Thyroid gland (tissue), 4 donors: ENCODE measurements at places on chromosomes 3 and 15. TPM values are rescaled to one million over a fixed set of nuclear protein-coding genes. Genes with fewer than 3 reads are reported as not detected.
A peak's percentile ranks its signal among the peaks of the same experiment; 100 is the strongest.

GRCh38 chr3:72157748-72158638 lies 373.0 kb upstream of the PROK2 start:
- H3K4me1 ChIP-seq, result peaks cover 23% of the 10 kb centered on the region
- no peak overlapping the region for H3K4me3 ChIP-seq
- no peak overlapping the region for H3K27ac ChIP-seq
- DNase-seq, result no peak
- no peaks in the 10 kb centered on the region for H3K27me3 ChIP-seq

ROPN1 gene
- total RNA-seq, result not detected

DNA sequence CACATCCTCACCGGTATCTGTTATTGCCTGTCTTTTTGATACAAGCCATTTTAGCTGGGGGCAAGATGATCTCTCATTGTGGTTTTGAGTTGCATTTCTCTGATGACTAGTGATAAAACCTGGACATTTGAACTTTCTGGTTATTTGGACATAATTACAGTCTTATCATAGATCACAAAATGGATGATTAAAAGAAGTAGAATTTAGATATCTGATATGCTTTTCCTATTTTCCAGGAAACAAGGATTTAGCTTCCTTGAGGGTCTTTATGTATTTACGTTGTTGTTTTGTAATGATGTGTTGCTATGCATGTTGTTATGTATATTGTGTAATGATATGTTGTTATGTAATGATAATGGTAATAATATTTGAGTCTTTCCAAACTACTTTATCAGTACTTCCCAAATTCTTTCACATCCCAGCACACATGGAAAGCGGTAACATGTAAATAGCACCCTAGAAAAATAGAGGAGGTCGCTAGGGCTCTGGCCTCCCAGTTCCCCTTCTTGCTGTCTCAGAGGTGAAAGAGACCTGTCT lies 53.8 kb downstream of the GJD2 start:
- H3K4me1 ChIP-seq, result no peaks in the 10 kb centered on the region
- H3K27ac ChIP-seq, result no peak overlapping the region
- H3K36me3 ChIP-seq, result no peaks in the 10 kb centered on the region
- no peak overlapping the region for H3K4me3 ChIP-seq

- DNase-seq, result no peak
- no peaks in the 10 kb centered on the region for H3K36me3 ChIP-seq
- no peak overlapping the region for H3K27ac ChIP-seq
- H3K4me1 ChIP-seq, result no peaks in the 10 kb centered on the region
- H3K4me3 ChIP-seq, result no peak overlapping the region
- H3K27me3 ChIP-seq, result no peaks in the 10 kb centered on the region
Observed at GRCh38 chr3:159528251-159528895, 460.3 kb upstream of the IL12A start.

DNA sequence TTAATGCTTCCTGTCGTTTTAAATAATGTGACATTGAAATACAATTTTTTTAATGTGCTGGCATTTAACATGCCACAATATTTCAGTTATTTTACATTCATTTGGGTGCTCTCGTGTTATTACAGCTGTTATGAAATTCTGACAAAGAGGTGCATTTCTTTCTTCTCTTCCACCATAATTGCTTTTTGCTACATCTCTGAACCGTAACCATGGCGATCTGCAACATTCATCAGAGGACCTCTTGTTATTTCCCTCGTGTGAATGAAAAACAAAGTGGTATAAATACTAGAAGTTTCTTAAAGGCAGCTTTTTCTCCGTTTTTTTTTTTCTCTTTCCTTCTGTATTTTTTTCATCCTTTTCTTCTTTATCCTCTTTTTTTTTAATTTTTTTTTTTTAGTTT lies 316.4 kb downstream of the MCTP2 start:
- no peak overlapping the region for H3K4me3 ChIP-seq
- no peaks in the 10 kb centered on the region for H3K27me3 ChIP-seq
- H3K4me1 ChIP-seq, result no peaks in the 10 kb centered on the region

DNA sequence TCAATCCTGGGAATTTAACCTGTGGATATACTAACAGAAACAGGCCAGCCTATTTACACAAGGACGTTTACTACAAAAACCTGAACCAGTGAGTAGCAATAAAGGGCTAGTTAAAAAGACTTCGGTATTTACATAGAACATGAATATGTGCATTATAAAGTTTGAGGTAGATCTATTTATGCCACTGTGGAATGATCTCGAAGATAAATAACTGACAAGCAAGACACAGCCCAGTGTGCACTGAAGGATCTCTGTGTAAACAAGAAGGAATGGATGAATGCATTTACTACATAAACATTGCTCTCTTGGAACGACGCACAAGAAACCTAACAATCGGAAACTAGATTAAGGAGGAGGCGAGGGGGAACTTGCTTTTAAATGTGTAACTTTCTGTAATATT lies 132.0 kb upstream of the NSMCE3 start:
- peak overlapping the region; percentile 91 for H3K27ac ChIP-seq
- H3K4me1 ChIP-seq, result peaks cover 45% of the 10 kb centered on the region
- H3K36me3 ChIP-seq, result no peaks in the 10 kb centered on the region
- H3K4me3 ChIP-seq, result no peak overlapping the region
- DNase-seq, result peak; percentile 60
- no peaks in the 10 kb centered on the region for H3K27me3 ChIP-seq

LRRC31 gene
- not detected for total RNA-seq

DNA sequence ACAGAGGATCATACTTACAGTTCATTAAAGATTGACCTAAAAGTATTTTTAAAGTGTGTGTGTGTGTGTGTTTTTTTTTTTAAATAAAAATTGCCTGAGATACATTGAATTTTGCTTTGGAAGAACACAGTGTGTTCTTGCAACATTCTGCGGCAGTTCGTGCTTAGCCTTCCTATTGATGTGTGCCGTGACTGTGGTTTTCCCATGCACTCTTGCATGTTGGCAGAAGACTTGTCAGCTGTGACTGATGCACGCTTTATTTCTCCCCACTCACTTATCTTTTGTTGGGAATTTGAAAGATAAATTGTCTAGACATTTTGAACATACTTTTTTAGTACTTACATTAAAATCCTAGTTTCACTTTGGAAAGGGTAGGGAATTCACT lies 136.3 kb upstream of the LRRFIP2 start:
- H3K4me3 ChIP-seq, result no peak overlapping the region
- no peak for DNase-seq
- no peaks in the 10 kb centered on the region for H3K4me1 ChIP-seq
- no peaks in the 10 kb centered on the region for H3K27me3 ChIP-seq
- H3K27ac ChIP-seq, result no peak overlapping the region
- no peaks in the 10 kb centered on the region for H3K36me3 ChIP-seq

MUC4 gene
- total RNA-seq, result 0.13 TPM

DNA sequence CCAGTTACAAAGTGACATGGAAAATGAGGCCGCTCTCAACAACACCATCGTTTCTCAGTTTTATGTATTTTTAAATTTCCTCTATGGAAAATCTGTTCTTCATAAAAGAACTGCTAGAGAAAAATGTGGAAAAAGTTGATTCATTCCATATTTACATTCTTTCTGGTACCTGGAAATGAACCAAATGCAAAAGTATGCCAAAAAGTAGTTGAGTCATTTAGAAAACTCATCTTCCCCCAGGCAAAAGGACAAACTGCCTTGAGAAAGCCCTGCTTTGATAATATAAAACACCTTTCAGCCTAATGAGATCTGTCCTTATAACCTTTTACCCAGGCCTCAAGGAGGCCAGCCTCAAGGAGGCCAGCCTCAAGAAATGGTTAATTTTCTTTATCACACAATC lies 283.0 kb upstream of the VEPH1 start:
- H3K4me1 ChIP-seq, result peaks cover 5% of the 10 kb centered on the region
- no peaks in the 10 kb centered on the region for H3K27me3 ChIP-seq
- no peak overlapping the region for H3K27ac ChIP-seq

GRCh38 chr15:34986326-34986725 lies 1.8 kb downstream of the ZNF770 start:
- no peak for DNase-seq
- H3K27me3 ChIP-seq, result no peaks in the 10 kb centered on the region
- H3K27ac ChIP-seq, result peak overlapping the region; percentile 96
- peaks cover 17% of the 10 kb centered on the region for H3K36me3 ChIP-seq
- peak overlapping the region; percentile 0 for H3K4me3 ChIP-seq

DNA sequence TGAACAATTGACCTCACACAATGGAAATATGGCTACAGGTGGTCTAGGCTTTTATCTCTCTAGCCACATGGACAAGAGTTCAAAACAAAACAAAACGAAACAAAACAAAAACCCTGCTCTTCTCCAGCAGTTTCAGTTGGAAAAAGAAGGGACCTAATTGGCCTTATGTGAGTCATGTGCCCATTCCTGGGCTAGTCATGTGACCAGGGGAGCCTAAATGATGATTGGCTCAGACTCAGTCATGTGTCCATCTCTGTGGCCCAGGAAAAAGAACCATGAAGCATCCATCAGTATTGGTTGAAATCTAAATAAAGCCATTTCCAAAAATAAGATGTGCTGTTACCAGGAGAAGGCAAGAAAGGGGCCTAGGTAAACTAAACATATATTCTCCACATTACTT lies 96.8 kb downstream of the ANXA2 start:
- no peaks in the 10 kb centered on the region for H3K36me3 ChIP-seq
- no peak for DNase-seq
- H3K4me3 ChIP-seq, result no peak overlapping the region
- no peak overlapping the region for H3K27ac ChIP-seq
- no peaks in the 10 kb centered on the region for H3K4me1 ChIP-seq

DNA sequence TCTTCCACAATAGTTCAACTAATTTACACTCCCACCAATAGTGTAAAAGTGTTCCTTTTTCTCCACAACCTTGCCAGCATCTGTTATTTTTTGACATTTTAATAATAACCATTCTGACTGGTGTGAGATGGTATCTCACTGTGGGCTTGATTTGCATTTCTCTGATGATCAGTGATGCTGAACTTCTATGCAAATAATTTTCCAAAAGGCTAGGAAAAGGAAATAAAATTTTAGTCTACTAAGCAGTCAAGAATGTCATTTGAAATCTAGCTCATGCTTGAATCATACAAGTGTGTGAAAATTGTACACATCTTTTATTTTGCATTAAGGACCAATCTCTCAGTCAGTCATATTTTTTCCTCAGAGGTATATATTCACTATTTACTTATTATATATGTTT lies 101.7 kb upstream of the UBP1 start:
- H3K4me3 ChIP-seq, result no peak overlapping the region
- no peaks in the 10 kb centered on the region for H3K4me1 ChIP-seq
- no peaks in the 10 kb centered on the region for H3K27me3 ChIP-seq
- no peak for DNase-seq
- H3K36me3 ChIP-seq, result peaks cover 6% of the 10 kb centered on the region
- no peak overlapping the region for H3K27ac ChIP-seq

DNA sequence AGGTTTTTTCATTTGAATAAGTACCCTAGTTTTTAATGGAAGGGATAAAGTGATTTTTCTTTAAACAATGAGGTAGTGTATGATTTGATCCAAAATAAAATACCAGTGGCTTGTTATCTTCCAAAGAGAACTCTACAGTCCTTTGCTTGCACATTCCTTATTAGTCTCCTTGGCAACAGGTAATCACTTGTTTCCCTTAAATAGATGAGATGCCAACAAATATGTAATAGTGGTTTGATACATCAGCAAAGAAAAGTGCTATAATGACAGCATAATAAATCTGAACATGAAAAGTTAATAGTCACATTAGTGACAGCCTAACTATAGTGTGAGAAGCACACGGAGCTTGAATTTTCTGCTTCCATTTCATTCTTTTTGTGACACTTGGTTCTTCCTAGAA lies 360.2 kb downstream of the ZNF385D start:
- no peaks in the 10 kb centered on the region for H3K4me1 ChIP-seq
- no peak overlapping the region for H3K27ac ChIP-seq
- H3K36me3 ChIP-seq, result no peaks in the 10 kb centered on the region
- no peaks in the 10 kb centered on the region for H3K27me3 ChIP-seq

- H3K4me3 ChIP-seq, result no peak overlapping the region
- peaks cover 9% of the 10 kb centered on the region for H3K4me1 ChIP-seq
- no peaks in the 10 kb centered on the region for H3K27me3 ChIP-seq
- no peaks in the 10 kb centered on the region for H3K36me3 ChIP-seq
Observed at GRCh38 chr15:96053781-96054428, 276.6 kb upstream of the NR2F2 start.

GRCh38 chr3:186605078-186605477 lies 7.8 kb upstream of the AHSG start:
- H3K4me3 ChIP-seq, result no peak overlapping the region
- H3K4me1 ChIP-seq, result no peaks in the 10 kb centered on the region
- DNase-seq, result no peak
- no peaks in the 10 kb centered on the region for H3K27me3 ChIP-seq
- no peak overlapping the region for H3K27ac ChIP-seq

IFT122 gene
- total RNA-seq, result 67.9 TPM

GRCh38 chr3:170079536-170080165 lies 41.9 kb downstream of the GPR160 start:
- peaks cover 10% of the 10 kb centered on the region for H3K4me1 ChIP-seq
- DNase-seq, result no peak
- H3K27ac ChIP-seq, result no peak overlapping the region
- no peaks in the 10 kb centered on the region for H3K27me3 ChIP-seq
- H3K36me3 ChIP-seq, result no peaks in the 10 kb centered on the region
- no peak overlapping the region for H3K4me3 ChIP-seq

POC1A gene
- total RNA-seq, result 2.8 TPM

GPR171 gene
- 1.8 TPM for total RNA-seq

DNA sequence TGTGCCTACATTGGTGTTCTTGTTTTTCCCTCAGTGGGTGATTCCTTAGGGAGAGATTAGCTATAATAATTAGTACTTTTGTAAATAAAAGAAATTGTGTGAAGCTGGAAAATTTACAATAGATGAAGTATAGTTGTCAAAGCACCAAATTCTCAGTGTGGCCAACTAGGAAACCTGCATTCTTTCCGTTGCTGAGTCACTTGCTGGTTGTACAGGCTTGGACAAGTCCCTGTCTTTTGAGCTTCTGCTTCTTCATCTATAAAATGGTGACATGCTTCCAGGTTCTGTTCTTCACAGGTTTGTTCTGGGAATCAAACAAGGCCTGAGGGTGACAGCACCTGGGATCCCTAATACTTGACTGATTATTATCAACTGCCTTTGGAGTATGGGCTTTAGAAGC lies 184.1 kb upstream of the HES1 start:
- H3K27me3 ChIP-seq, result no peaks in the 10 kb centered on the region
- no peak overlapping the region for H3K27ac ChIP-seq
- no peak for DNase-seq
- no peak overlapping the region for H3K4me3 ChIP-seq
- H3K36me3 ChIP-seq, result no peaks in the 10 kb centered on the region

GRCh38 chr3:82410366-82410765 lies 648.9 kb upstream of the GBE1 start:
- H3K27ac ChIP-seq, result no peak overlapping the region
- H3K27me3 ChIP-seq, result no peaks in the 10 kb centered on the region
- H3K4me3 ChIP-seq, result no peak overlapping the region
- no peaks in the 10 kb centered on the region for H3K4me1 ChIP-seq
- H3K36me3 ChIP-seq, result no peaks in the 10 kb centered on the region
- no peak for DNase-seq

HMCES gene
- total RNA-seq, result 30.9 TPM
